ENCODE measurements at places on chromosomes 11 and 22.

DNA sequence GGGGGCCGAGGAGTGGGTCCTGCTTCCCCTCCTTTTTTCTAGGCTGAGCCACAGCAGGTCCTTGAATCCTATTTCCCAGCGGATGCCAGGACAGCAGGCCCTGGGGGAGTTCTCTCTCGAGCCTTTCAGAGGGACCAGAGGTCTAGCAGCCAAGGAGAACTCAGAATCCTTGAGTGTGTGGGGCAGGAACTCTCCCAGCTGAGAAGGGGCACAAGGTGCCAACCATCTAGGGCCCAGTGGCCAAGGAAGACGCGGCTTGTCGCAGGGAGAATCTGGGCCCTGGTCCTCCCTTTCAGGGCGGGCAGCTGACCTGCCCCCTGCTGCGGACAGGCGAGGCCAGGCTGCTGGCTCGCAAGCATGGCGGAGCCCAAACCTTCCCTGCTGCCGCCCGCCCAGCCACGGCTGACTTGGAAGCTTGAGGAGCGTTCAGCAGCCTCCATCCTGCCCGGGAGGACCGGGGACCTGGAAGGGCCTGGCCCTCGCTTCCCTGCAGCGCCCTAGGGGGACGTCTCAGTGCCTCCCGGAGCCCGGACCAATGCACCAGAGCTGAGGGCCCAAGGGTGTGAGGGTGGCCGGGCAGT is 972 bp upstream of the TSSC4 start:
- no peak for DNase-seq

DNA sequence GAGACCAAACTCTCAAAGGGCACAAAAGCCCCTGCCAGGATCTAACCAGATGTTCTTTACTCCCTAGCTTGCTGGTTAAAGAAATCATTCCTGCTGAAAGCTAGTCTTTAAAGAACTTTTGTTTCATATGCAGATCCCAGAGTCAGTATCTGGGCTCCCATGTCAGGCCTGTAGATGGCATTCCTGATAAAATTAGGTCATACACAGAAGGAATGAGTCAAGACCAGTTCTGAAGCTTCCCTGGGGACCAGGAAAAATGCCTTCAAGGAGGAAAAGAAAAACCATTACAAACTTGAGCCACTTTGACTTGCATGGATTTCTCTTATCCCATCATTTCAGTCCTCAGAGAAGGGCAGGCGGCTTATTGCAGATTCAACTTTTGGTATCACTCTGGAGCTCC is 5.9 kb downstream of the DBX1 start:
- DNase-seq, result no peak

GRCh38 chr11:57343825-57344224 is 5.7 kb downstream of the P2RX3 start:
- DNase-seq, result peak; percentile 31

DNA sequence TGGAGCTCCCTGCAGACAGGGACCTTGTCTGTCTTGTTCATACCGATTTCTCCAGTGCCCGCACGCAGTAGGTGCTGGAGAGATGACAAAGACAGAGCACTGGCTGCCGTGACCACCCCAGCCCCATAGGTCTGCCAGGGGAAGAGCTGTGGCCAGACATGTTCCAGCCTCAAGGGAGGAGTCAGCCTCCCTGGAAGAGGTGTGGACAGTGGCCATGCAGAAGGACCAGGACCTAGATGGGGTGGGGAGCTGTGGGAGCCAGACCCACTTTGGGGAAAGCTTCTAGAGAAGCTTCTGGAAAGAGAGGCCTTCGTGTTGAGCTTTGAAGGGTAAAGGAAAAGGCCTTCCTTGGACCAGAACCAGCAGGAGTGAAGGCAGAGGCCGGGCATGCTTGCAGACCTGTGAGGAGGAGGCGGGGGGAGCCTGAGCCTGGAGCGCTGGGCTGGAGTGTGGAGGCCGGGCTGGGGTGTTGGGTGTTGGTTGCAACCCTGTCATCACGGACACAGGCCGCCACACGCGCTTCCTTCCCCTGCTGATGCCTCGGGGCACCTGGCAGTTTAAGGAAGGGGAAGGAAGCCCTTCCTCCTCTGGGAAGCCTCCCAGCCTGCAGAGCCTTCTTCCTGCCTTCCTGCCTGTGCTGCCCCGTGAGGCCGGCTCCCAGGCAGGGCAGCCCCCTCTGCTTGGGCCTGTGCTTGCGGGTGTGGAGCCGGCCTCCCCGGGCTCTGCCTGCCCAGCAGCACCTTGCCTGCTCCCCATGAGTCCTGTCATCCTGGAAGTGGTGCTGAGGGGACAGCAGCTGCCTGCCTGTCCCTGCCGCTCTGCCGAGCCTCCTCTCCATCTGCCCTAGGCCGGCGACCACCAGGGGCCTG is 12.3 kb downstream of the RELT start:
- no peak for DNase-seq

- DNase-seq, result no peak
Measured at GRCh38 chr11:64305691-64306562, 603 bp downstream of the ESRRA start.

DNA sequence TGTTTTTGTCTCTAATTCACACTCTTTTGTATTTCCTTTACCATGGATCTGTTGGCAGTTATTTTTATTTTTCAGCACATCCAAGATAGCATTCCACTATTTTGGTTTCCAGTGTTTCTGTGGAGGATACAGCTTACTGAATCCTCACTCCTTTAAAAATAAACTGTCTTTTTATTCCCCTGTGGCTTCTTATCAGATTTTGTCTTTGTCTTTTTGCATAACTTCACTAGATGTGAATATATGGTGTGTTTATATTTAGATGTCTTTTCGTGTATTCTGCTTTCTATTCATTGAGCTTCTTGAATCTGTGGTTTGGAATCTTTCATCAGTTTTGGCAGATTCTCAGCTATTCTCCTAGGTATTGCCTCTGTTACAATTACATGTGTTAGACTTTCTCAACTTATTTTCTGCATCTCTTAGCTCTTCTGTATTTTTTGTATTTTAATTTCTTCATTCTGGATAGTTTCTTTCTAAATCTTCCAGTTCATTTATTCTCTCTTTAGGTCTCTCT is 7.4 kb upstream of the ATXN10 start:
- DNase-seq, result no peak

- no peak for DNase-seq
Measured at GRCh38 chr22:17120711-17121232, 388 bp downstream of the TMEM121B start.

All from NCI-H187 (cell line).